GM12865 (cell line): ENCODE measurements at places on chromosomes 7 and 10.
A peak's percentile ranks its signal among the peaks of the same experiment; 100 is the strongest.

DNA sequence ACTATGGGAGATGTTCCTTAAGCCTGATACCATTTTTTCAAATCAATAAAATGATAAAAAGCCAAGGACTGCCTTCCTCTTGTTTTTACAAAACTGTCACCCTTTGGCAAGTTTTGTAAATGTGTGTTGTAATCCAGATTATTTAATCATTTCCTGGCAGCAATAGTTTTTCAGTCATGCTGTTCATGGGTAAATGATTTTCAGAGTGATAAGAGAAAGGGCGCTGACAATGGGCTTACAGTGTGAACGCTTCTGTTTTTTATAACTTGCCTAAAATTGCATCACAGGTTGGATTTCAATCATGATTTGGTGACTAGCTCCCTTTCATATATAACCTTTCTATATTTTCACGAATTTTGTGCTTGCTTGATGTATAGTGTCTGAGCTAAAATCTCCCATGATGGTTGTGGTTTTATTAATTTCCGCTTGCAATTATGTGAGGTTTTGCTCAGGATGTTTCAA is 19.0 kb upstream of the DMBT1 start:
- no peak for DNase-seq

DNA sequence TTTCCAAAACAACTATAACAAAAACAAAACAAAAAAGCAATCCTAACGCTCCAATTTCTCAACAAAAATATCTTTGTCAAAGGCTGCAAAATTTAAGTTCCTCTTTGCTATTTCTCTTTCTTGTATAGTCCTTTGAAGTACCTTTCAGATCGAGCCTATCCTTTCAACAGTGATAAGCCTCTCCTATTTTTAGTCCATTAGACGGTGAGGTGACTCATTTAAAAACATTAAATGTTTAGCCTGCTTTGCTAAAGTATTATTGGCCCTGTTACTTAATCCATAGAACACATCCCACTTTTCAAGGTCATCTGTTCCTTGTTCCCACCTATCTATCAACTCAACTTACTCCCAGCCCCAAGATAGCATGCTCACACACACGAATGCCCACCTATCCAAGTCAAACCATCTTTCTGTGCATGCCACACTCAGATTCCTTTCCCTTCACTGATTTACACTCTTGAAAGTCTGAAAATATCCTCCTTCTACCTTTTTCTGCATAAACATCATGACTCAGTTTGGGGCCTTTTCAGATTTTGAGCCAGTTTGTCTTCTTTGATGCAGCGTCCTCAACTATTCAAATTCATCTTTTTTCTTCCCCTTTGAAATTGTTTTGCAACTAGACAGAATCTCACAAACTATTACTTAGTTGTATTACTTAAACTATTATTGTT is 224.9 kb upstream of the TMEM229A start:
- DNase-seq, result peak; percentile 25

GRCh38 chr7:34501156-34501555 is 156.9 kb upstream of the NPSR1 start:
- DNase-seq, result no peak

- no peak for DNase-seq
Observed at GRCh38 chr10:1613511-1613910, 123.8 kb downstream of the ADARB2 start.

GRCh38 chr7:102119213-102119651 is 167.4 kb upstream of the SH2B2 start:
- DNase-seq, result no peak

- peak; percentile 58 for DNase-seq
Observed at GRCh38 chr10:74117738-74118137, 32.9 kb downstream of the AP3M1 start.

DNA sequence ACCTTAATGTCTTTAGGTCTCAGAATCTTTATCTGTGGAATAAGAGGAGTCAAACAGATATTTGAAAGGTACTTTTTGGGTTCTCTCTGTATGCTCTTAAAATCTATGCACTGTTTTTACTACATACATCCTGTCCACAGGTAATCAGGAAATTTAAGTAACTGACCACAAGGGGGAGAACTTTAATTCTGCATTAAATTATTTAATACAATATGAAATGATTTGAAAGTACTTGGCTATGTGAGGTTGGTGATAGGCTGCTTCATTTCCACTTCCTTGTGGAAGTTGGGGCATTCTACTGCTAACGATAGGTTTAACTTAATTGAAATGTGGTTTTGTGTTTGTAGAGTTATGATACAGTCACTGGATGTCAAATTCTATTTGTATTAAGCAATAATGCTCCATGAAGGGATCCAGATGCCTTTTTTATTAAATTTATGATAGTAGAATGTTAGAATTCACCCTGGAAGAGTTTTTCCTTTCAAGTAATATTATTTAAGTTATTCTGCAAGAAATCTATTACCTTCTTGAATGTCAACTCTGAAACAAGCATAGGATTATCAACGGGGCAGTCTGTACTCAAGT is 6.0 kb downstream of the TEX47 start:
- DNase-seq, result peak; percentile 9

GRCh38 chr7:96235281-96235680 is 86.6 kb downstream of the SLC25A13 start:
- no peak for DNase-seq

DNA sequence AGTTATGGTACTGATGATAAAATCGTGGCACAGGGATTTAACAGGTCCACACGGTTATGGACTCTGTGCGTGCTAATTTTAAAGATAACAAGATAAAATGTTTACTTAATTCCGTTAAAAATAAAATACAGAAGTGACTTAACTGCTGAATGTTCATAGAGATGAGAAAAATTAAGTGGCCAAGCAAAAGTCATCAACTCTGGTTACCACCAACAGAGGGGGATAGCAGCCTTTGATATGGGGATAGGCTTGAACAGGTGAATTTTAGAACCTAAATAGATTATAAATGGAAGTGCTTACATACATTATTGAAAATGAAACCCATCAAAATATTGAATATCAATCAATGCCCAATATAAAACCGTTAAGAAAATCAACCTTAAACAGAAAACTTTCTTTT is 245.0 kb downstream of the WDR37 start:
- DNase-seq, result no peak

DNA sequence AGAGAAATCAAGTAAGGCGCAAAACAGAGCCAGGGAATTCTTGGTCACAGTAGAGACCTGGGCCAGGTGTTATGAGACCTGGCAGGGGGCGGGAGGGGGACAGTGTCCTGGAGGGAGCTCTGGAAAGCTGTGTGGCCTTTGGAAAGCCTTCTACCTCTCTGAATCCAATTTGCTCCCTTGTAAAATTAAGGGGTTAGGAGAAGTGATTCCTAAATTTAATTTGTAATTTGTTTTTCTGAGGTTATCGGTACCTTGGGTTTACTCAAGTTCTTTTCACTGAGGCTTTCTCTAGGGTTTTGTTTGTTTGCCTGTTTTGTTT is 920.8 kb downstream of the TYW1 start:
- no peak for DNase-seq

- DNase-seq, result no peak
Observed at GRCh38 chr10:128475686-128476367, 349.6 kb upstream of the MKI67 start.

DNA sequence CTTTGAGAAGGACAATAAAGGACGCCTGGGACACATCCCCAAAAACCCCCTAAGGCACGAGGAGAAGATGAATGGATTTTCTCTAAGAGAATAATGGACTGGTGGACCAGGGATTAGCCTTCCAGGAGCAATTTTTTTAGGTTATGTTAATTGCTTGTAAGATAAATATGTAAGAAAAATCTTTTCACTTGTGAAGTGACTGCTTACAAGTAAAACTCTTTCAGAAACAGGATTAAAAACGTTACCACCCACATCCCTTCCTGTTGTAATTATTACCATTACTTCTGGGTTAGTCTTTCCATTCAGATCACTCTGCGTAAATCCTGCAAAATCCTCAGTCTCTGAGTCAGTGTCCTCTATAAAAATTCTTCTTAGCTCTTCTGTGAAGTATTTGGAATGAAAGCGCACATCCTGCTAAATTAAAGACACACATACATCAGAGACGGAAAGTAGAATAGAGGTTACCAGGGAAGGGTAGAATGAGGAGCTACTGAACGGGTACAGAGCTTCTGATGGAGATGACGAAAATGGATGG is 34.3 kb downstream of the CDCA7L start:
- no peak for DNase-seq

- DNase-seq, result no peak
Observed at GRCh38 chr7:35787925-35788324, 12.9 kb upstream of the SEPTIN7 start.

GRCh38 chr10:103765981-103766380 is 89.4 kb downstream of the SH3PXD2A start:
- peak; percentile 59 for DNase-seq

DNA sequence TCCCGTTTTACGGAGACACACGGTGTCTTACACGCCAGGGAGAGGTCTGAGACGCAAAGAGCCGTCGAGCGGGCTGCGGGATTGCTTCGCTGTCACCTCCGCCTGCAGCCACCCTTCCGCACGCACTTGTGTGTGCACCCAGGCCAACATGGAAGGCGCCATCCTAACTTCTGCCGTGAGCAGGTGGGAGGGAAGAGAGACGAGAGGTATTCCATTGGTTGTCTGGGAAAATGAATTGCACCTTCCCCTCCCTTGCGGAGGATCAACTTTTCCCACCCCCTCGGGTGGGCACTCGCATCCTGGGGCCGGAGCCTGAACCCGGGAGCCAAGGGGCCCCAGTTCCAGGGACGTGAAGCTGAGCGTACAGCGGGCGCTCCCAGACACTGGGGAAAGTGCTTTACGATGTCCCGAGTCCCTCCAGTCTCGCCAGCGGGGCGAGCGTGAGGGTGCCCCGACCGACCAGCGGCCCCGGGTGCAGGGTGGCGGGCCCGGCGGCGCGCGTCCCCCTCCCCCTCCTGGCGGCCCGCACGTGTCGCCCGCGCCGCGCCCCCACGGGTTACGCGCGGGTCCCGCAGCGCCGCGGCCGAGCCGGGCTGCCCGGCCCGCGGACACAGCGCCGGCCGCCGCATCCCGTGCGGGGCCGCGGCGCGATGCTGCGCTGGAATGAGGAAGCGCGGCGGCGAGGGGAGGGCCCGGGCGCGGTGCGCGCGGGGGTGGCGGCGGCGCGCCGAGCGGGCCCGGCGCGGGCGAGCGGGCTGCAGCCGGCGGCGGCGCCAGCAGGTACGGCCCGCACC is 984 bp upstream of the IKZF1 start:
- no peak for DNase-seq
